SW 1271 (cell line): ENCODE measurements at places on chromosomes 5 and 9.

DNA sequence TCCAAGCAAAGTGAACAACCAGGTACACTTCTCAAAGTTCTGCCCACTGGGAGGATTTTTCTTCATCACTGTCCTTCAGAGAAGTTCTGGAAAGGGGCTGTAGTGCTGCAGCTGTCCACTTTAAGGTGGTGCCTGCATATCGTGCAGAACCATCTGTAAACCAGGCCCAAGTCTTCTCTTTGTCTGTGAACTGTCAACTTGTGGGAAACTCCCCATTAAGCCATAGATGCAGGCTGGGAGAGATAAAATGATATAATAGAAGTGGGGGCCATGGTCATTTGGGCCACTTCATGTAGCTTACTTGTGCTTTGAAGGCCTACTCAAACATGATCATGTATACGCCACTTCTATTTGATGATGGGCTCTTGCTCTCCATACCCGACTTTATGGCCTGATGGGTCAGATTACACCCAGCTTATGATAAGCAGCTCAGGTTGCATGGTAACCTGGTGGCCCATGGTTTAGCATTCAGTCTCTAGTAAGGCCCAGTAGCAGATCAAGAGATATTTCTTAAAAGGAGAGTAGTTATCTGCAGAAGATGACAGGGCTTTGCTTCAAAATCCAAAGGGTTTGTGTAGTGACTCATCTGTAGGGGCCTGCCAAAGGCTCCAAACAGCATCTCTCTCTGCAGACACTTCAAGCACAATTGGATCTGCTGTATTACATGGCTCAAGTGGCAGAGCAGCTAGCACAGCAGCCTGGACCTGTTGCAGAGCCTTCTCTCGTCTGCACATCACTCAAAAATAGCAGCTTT is 15.7 kb upstream of the BTF3 start:
- DNase-seq: no peak

DNA sequence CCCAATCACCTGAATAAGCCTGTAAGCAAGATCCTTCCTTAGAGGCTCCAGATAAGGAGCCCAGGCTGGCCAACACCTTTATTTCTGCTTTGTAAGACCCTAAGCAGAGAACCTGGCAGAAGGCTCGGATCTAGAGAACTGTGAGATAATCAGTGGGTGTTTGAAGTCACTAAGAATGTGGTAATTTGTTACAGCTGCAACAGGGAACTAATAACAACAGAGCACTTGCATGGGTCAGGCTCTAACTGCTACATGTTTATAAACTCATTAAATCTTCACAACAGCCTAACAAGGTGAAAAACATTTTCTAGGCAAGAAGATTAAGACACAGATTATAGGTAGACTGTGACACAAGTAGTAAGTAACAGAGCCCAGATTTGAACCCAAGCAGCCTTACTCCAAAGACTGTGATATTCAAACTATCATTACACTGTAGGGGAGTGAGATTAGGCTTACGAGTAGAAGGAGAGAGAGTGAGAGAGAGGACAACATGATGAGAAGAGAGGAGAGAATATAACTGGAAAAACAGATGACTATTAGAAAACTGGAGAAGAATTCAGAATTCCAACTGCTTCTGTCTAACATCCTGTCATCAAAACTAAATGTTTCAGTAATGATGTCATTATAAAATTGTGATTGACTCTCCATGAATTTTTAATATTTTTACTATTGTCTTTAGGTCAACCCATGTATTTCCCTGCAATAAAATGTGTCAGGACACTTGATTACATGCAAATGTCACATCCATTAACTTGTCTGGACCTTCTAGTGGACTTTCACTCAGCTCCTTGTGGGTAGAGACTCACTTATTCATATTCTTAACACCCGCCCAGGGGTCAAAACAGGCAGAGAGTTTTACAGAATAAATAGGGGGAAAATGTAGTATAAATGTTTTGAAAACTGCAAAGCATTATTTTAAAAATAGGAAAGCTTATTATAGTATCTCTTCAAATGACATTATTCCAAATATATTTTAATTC is 290.9 kb upstream of the RGMB start:
- DNase-seq: no peak

- peak; percentile 15 for DNase-seq
Measured at GRCh38 chr9:7234144-7234543, 476.4 kb downstream of the KDM4C start.

GRCh38 chr5:53373451-53374158 is 106.8 kb upstream of the FST start:
- no peak for DNase-seq

- DNase-seq: no peak
Measured at GRCh38 chr9:36731068-36731956, 158.6 kb downstream of the MELK start.

- DNase-seq: no peak
Measured at GRCh38 chr5:104606258-104606829, 1043.8 kb upstream of the NUDT12 start.

GRCh38 chr5:96615223-96615622 is 47.0 kb upstream of the CAST start:
- no peak for DNase-seq

DNA sequence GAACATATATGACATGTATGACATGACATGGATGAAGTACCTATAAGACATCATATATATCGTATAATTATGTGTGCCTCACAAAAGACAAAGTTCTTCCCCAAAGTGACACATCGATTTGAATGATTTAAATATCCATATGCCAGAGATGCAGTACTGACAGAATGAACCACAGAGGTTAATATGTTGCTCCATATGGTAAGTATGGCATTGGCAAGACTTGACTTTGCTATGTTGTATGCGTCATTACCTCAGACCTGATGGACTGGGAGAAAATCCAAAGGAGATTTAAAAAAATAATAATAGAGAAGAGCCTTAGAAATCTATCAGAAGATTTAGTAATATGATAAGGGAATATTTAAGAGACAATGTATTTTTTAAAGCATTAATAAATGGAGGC is 263.2 kb downstream of the PJA2 start:
- DNase-seq: no peak

GRCh38 chr5:77867194-77867691 is 91.1 kb upstream of the TBCA start:
- DNase-seq: peak; percentile 57

DNA sequence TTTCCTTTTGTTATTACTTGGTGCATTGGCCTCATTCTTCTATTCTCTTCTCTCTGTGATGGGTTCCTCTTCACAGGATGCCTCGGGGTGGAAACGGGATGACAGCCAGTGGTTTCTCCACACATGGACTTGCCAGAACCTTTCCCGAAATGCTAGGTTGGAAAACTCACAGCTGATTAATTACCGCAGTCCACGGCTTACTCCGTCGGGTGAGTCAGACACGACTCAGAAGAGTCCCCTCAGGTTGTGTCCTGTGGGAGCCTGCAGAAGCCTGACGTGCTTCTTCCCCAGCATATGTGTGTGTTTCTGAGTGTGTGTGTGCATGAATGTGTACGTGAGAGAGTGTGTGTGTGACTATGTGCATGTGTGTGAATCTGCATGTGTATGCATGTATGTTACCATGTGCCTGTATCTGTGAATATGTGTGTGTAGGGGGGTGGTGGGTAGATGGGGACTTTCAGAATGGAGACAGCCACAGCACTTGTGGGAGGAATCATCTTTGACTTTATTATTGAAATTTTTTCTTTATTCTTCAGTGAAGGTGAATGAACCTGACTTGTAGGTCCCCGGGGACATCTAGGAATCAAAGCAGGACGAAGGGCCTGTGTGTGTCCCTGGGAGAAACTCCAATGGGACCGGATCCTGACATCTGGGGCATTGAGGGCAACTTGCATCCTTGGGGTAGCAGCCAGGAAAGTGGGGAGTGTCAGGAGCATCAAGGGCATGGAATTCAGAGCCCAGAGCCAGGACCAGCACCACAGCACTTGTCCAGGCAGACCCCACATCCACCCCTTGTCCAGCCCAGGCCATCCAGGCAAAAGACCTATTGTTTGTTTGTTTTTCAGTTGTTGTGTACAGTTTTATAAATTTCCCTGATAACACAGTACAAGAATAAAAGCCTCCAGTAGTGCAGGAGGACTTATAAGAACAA is 21.9 kb upstream of the MED10 start:
- DNase-seq: no peak

GRCh38 chr5:43208658-43209057 is 16.6 kb downstream of the NIM1K start:
- no peak for DNase-seq

- DNase-seq: no peak
Measured at GRCh38 chr9:85246541-85246940, 495.2 kb downstream of the AGTPBP1 start.

GRCh38 chr9:91179237-91180138 is 182.2 kb downstream of the AUH start:
- no peak for DNase-seq

DNA sequence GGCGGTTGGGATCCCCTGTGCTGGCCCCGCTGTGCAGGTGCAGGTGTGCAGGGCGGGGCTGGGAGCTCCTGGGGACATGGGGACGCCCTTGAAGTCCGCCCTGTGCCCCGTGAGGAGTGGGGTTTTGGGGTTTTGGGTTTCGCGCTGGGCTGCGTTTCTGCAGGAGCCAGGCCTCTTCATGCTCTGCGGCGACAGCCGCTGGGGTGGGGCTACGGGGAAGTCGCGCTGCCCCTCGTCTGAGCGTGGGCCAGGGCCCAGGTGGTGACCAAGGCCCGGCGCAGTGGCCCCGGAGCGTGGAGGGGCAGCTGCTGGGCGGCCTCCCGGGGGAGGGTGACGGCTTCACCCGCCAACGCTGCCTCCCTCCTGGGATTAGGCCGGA is 47.8 kb upstream of the IRX4 start:
- no peak for DNase-seq

GRCh38 chr5:76704131-76704663 is 11.7 kb upstream of the F2R start:
- DNase-seq: no peak

DNA sequence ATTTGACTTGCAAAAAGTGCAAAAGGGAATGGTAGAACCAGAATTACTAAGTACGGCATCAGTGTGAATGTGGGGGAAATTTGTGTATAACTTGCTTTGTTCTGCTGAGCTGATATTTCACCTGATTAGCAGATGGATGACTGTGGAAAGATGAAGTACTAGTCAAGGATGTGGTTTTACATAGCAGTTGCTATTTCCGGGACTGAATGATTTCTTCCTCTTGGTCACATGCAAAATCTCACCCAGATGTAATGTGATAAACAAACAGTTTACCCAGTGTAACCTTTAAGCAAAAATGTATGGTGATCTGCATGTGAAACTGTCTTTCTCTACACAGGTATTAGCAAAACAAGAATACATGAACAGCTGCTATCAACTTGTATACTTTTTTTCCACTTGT is 46.1 kb downstream of the DCP2 start:
- peak; percentile 82 for DNase-seq

- no peak for DNase-seq
Measured at GRCh38 chr5:2656206-2656605, 95.3 kb downstream of the IRX2 start.

DNA sequence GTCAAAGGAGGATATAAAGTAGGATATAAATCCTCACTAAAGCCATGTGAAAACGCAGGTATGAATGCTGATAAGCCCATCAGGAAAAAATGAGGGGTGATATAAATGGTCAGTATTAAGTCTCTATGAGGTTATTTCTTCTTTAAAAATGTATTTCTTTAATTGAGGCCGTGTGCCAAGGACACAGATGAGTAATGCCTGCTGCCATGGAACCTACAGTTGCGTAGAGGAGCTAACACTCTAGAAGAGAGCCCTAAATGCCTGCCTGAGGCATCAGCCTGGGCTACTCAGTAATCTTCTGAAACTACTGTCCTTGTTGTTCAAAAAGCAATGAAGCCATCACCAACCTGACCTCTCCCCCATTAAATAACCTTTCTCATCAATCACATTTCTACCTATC is 84.9 kb downstream of the KLHL3 start:
- DNase-seq: no peak

GRCh38 chr5:132044207-132044606 is 16.2 kb upstream of the IL3 start:
- DNase-seq: no peak

GRCh38 chr5:150219142-150219541 is 29.3 kb downstream of the SLC6A7 start:
- DNase-seq: no peak

- no peak for DNase-seq
Measured at GRCh38 chr5:143111799-143112198, 291.7 kb downstream of the NR3C1 start.

GRCh38 chr5:159478950-159479349 is 148.7 kb upstream of the IL12B start:
- no peak for DNase-seq

DNA sequence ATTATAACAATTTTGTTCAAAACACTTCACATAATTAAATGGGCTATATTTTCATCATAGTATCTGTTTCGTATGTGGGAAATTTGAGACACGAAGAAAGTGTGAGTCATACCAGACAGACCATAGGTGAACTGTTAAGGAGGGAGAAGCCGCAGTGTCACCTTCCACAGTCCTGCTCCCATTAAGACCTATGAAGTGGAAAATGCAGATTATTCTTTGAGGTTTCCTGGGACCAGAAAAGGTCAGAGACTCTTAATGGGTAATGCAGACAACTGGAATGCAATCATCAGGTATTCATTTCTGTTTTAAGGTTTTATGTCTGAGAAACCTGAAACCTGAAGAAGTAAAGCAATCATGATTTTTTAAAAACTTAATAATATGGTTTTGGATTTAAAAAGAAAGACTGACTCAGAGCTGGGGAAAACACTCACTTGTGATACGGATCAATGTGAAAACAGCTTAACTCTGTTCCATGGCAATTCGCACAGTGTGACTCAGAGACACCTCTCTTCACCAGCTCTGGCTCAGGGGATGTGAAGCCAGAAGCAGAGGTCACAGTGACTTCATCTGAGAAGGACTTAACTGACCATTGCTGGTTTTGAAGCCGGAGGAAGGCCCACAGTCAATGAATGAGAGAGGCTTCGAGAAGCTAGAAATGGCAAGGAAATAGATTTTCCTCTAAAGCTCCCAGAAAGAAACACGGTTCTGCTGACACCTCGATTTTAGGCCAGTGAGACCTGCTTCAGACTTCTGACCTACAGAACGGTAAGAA is 17.2 kb upstream of the GCNT1 start:
- DNase-seq: no peak

DNA sequence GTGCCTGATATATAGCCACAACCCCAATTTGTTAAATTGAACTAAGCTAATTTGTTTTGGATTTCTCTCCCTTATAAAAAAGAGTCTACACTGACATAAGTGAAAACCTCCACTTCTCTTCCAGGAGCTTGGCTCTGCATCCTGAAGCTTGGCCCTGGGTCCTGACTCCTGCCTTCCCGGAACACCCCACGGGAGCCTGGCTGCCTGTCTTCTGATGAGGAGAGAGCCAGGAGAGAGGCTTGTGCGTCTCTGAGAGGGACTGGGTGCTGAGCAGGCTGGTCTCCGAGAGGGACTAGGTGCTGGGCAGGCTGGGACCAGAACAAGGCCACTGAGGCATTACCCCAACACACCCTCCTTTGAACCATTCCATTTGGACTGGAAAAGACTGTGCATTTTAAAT is 6.5 kb upstream of the PTGES start:
- no peak for DNase-seq

GRCh38 chr9:112831281-112831851 is 59.3 kb downstream of the SLC46A2 start:
- no peak for DNase-seq
